Activated T-helper 9 cell treated with anti-CD3 and anti-CD28 coated beads, Interleukin-2, amount 50 U/mL, for 16 hours (primary cell): ENCODE measurements at places on chromosomes 13 and 19.

GRCh38 chr13:114157869-114158495, 21.1 kb upstream of the CFAP97D2 start:
- DNase-seq: no peak

GRCh38 chr13:24119626-24120508, 40.7 kb upstream of the SPATA13 start:
- no peak for DNase-seq

DNA sequence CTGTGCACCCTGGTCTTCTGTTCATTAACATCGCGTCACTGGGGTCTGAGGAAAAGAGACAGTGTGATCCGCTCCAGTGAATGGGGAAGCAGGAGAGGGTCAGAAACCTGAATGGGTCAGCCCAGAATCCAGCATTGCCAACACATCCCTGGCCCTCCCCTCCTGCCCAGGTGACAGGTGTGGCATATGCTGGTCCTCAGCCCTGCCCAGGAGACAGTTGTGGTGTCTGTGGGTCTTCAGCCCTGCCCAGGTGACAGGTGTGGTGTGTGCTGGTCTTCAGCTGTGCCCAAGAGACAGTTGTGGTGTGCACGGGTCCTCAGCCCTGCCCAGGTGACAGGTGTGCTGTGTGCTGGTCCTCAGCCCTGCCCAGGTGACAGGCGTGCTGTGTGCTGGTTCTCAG, 8.0 kb downstream of the TFDP1 start:
- no peak for DNase-seq

DNA sequence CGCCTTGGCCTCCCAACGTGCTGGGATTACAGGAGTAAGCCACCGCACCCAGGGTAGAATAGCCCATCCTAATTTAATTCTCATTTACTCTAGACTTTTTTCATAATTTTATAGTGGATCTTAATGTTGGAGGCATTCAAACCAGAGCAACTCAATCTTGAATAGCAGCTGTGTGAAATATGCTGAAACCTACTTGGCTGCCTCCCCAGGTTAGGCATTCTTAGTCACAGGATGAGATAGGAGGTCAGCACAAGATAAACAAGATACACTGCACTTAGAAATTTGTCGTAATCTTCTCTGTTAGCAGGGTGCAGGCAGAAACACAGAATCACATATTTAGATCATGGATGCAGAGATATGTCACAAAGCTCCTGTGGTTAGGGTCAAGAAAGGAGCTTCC, 2.7 kb upstream of the ZNF43 start:
- no peak for DNase-seq

DNA sequence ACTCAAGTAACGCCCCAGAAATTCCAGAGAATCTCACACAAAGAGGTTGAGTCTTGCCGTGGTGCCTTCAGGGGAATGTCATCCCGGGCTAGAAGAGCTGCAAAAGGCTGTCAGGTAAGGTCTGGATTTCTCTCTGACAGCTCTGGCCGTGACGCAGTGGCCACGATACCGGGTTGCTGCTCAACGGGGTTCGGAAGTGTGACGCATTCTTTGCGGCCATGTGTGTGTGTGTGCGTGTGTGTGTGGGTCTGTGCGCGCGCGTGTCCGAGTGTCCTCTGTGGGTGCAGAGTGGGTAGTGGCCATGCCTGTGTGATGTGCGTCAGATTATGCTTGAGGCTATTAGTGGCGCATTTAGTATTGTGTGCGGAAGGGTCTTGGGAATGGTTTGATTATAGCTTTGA, 306 bp downstream of the ZNF540 start:
- DNase-seq: peak; percentile 35

- no peak for DNase-seq
These were observed 617.2 kb downstream of the DCT start for GRCh38 chr13:93862259-93862658.

GRCh38 chr13:87094646-87095045, 576.5 kb upstream of the SLITRK5 start:
- DNase-seq: no peak

GRCh38 chr13:95403349-95404140, 102.3 kb upstream of the ABCC4 start:
- DNase-seq: no peak

DNA sequence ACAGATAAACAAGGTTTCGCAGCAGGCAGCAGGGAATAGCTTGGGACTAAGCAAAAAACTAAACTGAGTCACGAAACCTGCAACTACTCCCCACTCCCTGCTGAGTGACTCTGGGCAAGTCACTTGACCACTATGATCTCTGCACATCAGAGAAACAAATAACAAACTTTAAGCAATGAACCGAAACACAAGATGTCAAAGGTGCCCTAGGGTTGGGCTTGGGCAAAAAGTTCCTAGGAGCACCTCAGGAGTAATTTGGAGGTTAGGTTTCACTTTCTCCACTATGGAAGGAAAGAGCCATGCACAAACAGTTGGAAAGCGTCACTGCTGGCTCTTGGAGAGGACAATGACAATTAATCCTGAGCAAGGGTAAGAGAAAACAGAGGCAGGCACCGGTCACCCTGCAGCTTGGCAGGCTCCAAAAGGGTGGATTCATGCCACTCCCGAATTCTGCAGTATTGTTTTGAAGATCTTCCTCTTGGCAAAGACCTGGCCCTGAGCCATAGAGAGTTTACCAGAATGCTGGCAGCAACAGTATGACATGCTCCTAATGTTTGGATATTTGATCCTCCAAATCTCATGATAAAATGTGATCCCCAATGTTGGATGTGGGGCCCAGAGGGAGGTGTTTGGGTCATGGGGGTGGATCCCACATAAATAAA, 60.3 kb downstream of the CRYL1 start:
- no peak for DNase-seq

- DNase-seq: peak; percentile 26
These were observed 708 bp upstream of the ERCC1 start for GRCh38 chr19:45424191-45425058.

GRCh38 chr13:38321654-38322053, 28.0 kb upstream of the UFM1 start:
- no peak for DNase-seq

GRCh38 chr13:40228496-40228895, 437.9 kb downstream of the FOXO1 start:
- DNase-seq: no peak

DNA sequence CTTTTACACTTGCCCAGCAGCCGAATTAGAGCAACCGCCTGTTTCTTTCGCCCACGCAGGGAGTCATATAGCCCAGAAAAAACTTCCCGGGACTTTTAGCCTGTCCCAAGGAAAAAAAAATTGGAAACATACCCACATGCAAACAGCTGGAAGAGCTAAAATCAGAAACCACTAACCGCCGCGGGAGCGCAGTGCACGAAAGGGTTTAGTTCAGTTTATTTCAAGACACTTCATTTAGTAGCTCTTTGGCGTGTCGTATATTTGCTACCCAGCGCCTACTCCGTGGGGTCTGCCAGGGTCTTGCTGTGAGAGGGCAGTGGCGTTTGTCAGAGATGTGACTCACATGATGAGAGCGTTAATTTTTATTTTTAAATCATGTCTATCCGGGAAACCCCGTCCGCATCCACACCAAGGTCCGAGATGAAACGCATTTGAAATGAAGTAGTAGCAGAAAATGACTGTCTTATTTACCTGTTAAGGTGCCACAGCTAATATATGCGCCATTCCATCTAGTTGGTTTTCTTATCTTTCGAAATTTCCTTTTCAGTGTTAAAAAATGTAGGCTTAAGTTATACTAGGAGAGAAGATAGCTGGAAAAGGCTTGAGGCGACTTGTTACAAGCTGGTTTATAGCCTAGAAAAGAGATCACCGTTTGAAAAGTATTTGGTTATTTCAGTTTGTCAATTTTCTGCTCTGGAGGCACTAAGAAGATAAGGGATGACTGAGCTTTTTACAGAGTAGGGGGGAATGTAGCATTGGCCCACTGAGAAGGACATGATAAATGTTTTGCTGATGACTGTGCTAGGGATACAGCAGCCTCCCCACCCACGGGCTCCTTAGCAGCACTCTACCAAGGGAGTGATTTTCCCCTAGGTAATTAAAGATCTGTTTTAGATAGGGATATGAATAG, 1.7 kb downstream of the KLF5 start:
- DNase-seq: no peak

DNA sequence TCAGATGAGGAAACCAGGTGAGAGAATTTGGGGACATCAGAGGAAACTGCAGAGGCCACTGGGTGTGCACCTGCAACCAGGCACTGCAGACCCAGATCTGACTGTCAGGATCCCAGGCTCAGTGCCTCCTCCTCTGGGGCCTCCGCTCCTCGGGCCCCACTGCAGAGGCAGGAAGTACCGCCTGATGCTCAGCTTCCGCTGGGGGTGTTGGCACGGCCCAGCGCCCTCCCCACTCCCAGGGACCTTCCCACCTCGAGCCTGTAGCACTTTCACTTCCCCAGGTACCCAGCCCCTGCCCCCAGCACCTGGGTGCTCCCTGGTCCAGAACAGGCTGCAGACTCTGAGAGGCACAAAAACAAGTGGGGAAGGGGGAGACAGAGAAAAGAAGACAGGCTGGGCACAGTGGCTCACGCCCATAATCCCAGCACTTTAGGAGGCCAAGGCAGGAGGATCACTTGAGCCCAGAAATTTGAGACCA, 1.4 kb upstream of the CD37 start:
- peak; percentile 51 for DNase-seq

DNA sequence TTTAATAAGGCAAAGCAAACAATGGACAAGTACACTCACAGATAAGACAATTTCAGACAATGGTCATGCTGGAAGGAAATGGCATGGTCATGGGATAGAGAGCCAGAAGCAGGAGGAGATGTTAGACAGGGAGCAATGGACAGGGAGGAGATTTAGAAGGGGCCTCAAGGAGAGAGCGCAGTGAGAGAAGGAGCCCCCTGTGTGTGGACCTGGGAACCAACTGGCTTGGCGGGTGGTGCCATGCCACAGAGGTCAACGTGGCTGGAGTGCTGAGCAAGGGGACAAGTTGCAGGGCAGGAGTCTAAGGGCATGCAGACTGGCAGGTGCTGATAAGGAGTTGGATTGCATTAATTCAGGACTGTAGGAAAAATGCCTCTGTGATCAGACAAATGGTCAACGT, 75.3 kb upstream of the UQCRFS1 start:
- no peak for DNase-seq

DNA sequence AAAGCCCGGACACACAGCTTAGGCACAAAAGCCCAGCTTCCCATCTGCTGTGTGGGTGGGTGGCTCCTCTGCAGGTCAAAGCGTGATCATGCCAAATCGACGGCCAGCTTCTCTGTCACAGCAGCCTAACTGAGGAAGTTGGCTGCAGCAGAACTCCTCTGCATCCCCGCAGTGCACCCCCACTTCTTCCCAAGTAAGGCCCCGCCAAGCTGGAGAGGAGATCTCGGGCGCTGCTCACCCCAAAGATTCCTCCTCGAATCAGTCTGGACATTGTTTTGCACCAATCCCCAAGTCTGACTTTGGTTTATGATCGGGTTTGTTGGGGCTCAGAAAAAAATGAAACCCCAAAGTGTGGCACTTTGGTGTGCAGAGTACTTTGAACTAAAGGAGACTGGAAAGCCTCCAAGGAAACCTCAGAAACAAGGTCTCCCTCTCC, 19.7 kb upstream of the CPB2 start:
- no peak for DNase-seq

GRCh38 chr13:20495087-20496023, 30.3 kb downstream of the CRYL1 start:
- DNase-seq: peak; percentile 27

DNA sequence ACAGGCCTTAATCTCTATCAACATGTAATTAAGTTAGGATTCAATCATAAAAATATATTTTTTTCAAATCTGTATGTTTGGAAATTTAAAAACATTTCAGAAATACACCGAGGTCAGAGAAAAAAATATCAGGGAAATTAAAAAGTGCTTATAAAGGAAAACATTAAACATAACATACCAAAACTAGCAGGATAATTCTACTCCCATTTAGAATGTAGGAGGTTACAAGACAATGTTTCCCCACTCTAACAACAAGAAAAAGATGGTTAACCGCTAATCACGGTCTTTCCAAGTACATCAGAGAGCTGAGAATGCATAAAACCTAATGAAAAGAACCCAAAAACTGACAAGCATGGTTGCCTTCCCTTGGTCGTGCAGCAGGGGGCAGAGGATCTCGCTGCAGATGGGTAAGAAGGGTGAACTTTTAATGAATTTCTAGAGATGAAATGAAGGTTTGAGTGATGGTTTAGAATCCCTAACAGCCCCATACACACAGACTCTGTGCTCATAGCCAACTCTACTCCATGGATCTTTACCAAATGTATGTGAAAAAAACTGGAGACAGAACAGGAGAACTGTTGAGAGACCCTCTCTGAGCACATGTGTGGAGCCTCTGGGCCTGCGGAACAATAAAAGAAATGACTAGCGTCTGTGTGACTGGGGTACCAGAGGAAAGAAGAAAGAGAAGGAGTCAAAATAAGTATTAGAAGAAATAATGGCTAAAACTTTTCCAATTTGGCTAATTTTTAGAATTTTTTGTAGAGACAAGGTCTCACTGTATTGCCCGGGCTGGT, 51.3 kb upstream of the LSM14A start:
- peak; percentile 21 for DNase-seq

DNA sequence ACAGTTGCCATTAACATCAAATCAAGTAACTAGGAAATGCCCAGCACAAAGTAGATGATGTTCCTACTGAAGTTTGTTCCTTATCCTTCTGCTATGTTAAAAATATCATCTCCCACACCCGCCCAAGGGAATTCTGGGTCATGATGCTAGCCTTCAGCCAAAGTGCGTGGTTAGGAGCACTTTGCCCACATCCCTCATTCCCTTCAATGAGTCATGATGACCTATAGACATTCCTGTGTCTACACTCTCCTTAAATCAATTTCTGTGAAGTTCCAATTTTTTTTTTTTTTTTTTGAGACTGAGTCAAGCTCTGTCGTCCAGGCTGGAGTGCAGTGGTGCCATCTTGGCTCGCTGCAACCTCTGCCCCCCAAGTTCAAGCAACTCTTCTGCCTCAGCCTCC, 17.0 kb downstream of the RXFP2 start:
- DNase-seq: no peak

- DNase-seq: no peak
These were observed 9.4 kb upstream of the EVI5L start for GRCh38 chr19:7820588-7820987.

- no peak for DNase-seq
These were observed 338 bp downstream of the SLC35E1 start for GRCh38 chr19:16571822-16572331.

GRCh38 chr13:32334671-32335070, 19.4 kb downstream of the BRCA2 start:
- DNase-seq: no peak

DNA sequence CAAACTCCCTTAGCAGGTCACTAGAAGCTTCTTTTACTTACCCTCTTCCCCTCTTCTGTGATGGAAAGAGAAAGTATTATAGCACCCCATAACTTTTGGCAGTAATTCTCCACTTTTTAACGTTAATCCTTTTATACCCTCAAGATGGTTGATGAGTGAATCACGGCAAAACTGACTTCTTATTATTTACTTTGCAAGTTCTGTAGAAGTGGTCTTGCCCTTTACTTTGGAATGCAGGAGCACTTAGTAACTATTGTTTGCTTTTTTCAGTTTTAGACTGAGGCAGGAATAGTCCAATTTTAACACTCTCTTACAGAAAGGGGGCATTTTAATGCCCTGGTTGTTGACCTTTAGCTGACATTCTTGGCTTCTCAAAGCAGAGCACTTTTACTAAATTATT, 260.1 kb downstream of the LMO7 start:
- no peak for DNase-seq
